ENCODE measurements at places on chromosomes 12 and 14. TPM values are rescaled to one million over a fixed set of nuclear protein-coding genes. Genes with fewer than 3 reads are reported as not detected.

DNA sequence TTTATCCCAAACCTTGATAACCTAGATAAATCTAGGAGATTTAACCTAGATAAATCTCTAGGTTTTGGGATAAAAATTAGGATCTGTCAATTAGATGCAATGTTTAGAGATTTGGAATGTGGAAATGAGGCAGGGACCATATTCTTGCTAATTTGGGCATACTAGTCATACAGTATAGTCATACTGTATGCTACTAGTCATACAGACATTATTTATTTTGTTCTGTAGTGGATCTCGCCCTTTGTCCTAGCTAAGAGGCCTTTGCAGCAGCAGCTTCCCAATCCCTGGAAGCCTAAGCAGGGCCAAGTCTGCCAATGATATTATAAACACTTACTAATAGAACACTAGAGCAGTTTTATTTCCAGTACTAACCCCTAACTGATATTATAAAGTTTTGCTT, 136.4 kb downstream of the CEP128 start:
- no peak for DNase-seq

SERPINA12 gene
- not detected for total RNA-seq

DNA sequence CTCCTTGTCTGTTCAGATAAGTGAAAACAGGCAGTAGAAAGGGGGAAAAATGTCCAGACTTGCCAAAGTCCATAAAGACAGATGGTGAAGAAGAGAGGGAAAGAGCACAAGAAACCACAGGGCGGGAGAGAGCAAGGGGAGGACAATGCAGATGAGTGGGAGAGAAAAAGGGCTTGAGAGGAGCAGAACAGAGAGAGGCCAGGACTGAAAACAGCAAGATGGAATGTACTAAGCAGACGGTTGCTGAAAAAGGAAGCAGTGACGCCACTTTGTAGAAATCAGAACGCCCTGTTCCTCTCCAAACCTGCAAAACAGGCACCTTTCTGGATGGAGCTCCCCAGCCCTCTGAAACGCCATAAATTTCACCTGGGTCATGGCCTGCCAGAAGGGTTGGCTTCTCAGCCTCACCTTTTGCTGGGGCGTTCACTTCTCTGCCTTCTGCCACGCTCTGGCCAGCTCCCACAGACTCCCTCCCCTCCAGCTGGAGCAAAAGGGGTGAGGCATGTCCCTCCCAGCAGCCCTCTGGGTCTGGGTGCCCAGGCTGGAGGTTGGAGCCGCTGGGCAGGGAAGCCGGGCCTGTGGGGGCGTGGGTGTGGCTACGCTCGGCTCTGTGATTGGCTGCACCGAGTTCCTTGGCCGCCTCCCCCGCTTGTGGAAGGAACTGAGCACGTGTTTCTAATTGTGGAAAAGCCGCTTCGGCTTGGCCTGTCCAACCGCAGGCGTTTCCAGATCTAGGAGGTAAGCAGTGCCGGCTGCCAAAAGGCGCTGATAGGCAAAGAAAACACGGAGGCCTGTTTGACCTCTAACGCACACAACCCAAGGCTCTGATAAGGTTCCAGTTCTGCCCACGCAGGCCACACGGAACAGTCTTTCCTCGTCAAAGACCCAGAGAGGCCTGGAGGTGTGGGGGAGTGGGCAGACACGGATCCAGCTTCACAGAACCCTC, 29.3 kb downstream of the SLC7A8 start:
- DNase-seq = no peak

DNA sequence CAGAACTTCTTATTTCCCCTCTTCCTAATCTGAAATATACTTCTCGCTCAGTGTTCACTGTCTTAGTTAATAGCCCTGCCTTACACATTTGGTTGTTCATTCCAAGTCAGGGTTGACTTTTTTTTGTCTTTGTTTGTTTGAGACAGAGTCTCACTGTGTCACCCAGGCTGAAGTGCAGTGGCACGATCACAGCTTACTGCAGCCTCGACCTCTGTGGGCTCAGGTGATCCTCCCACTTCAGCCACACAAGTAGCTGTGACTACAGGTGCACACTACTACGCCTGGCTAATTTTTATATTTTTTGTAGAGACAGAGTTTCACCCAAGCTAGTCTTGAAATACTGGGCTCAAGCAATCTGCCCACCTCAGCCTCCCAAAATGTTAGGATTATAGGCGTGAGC, 42.3 kb upstream of the PRPF39 start:
- no peak for DNase-seq

LRRC43 gene
- total RNA-seq = 0.18 TPM

- DNase-seq = no peak
These were observed 229.4 kb downstream of the ZFP36L1 start for GRCh38 chr14:68563251-68564131.

GRCh38 chr14:65853407-65853955, 441.0 kb downstream of the FUT8 start:
- DNase-seq = no peak

INSM2 gene
- 0.07 TPM for total RNA-seq

DNA sequence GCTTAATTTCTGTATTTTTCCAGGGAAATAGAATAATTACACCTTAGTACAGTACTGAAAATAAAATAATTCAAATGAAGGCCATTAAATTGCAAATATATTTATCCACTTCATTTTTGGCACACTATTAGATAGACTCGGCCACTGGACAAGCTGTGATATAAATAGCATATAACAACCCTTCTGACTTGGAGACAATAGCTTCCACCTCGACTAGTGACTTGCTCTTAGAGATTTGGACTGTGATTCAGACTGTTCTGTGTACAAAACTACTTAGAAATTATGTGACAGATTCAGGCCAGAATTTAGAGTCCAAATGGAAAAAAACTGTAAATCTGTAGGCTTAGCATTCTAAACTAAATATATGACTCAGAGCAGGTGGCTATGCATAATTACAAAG, 949.9 kb downstream of the LRFN5 start:
- DNase-seq = no peak

OLR1 gene
- 0.11 TPM for total RNA-seq

GRCh38 chr12:113142886-113143332, 6.6 kb upstream of the CFAP73 start:
- DNase-seq = no peak

GRCh38 chr14:60151715-60152114, 13.5 kb downstream of the DHRS7 start:
- DNase-seq = peak; percentile 62

SLC25A47 gene
- not detected for total RNA-seq

NYNRIN gene
- 0.02 TPM for total RNA-seq

NTS gene
- total RNA-seq = not detected

TRIM9 gene
- 1.0 TPM for total RNA-seq

KLRC4 gene
- 10.7 TPM for total RNA-seq

- DNase-seq = no peak
These were observed 275.3 kb downstream of the EGLN3 start for GRCh38 chr14:33675415-33676130.

GPHN gene
- total RNA-seq = 14.8 TPM

TC2N gene
- total RNA-seq = 43.1 TPM

DNA sequence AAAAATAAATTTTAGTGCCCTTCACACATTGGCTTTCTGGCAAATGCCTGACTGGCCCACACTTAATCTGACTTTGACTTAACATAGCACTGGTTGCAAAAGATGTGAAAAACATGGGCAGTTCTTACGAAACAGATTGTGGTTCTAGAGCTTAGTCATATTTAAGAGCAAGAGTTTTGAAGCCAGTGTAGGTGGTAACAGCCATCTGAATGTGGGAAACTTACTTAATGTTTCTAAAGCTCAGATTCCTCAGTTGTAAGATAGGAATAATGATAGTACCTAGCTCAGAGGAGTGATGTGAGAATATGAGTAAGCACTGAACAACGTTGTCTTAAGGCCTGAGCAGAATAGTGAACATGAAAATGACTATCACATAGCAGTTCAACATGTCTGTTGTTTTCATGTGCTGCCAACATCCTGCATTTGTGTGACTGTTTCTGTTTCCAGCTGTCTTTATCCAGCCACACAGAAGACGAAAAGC, 262.7 kb downstream of the SYT1 start:
- DNase-seq = no peak

RAD51AP1 gene
- 29.5 TPM for total RNA-seq

KRT72 gene
- total RNA-seq = not detected

GRCh38 chr12:119255314-119255713, 76.6 kb downstream of the HSPB8 start:
- DNase-seq = no peak

DNA sequence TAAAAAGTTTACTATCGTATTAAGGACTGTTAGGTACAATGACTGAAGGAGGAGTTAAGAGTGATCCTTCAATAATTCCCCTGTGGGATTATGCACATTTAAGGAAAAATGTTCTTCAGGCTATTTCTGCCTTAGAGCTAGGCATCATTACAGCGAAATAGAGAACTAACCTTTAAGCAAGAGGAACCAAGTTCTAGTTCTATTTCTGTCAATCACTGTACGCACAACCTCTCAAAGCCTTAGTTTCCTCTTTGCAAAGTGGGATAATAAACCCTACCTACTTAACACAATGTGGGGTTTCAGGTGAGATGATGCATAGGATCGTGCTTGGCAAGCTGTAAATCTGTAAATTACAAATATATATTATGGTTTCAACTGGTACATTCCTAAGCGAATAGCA, 15.4 kb downstream of the NTF3 start:
- DNase-seq = no peak

- no peak for DNase-seq
These were observed 63.4 kb downstream of the ANO2 start for GRCh38 chr12:5881666-5882065.

RITA1 gene
- 22.5 TPM for total RNA-seq

- DNase-seq = no peak
These were observed 4.2 kb upstream of the SP7 start for GRCh38 chr12:53340398-53340797.

TAS2R9 gene
- total RNA-seq = not detected

GRCh38 chr12:91052026-91052425, 5.8 kb downstream of the KERA start:
- DNase-seq = no peak

DNA sequence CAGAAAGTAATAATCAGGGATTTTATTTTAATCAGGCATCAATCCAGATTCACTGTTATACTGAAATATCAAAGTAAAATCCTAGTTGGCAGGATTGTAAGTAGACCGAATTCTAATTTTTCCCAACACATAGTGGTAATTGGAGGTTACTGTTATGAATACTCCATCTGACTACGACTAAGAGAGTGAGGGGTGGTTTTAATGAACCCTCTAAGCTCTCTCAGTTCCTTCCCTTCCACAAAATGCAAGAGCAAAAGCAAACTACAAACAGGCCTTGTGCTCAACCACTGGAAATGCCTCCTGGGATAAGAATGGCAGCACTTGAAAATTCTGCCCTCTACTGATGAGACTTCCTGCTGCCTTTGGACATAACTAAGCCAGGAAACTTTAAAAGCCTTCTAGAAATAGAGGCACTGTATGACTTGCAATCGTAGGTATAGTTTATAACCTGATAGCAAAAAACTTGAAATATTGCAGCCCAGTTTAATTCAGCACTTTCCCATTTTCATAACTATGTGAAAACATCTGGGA, 184.8 kb downstream of the SLC16A7 start:
- DNase-seq = no peak

DNA sequence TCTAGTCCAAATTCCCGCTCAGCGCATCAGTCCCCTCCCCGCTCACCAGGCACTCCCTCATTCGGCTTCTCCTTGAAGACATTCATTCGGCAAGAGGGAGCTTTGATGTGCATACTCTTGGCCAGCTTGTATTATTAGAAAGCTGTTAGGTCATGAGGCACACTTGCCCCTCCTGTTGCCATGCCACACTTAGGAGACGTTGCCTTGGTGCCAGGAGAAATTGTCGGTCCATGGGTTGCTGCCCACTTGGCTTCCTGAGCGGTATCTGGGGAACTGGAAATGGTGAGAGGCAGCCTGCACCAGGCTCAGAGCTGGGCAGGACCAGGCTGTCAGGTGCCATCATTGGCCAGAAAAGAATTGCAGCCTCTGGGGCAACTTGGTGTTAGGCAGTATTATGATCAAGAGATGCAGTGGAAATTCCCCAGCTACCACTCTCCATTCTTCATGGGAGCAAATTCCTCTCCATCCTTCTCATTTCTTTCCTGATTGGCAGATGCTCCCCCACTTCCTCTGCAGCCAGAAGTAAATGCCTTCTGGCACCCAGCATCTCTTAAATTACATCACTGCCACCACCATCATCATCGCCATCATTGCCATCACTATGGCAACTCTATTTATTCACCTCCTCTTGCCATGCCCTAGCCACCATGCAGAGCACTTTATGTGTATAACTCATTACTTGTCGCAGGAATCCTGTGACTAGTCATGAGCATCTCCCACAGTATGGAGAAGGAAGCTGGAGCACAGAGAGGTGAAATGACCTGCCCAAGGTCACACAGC, 12.4 kb downstream of the CABP1 start:
- no peak for DNase-seq

DNA sequence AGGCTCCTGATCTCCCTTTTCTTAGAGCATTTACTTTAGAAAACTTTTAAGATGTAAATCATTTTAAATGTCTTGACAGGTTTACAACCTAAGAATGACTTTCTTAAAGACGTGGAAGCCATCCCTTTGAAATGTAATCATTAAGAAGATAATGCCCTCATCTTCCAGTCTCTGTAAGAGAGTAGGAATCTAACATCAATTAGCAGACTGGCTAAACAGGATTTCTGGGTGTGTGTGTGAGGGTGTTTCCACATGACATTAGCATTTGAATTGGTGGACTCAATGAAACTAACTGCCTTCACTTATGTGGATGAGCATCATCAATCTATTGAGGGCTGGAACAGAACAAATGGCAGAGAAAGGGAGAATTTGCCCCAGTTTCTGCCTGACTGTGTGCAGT, 329.5 kb downstream of the RPL10L start:
- no peak for DNase-seq

DNA sequence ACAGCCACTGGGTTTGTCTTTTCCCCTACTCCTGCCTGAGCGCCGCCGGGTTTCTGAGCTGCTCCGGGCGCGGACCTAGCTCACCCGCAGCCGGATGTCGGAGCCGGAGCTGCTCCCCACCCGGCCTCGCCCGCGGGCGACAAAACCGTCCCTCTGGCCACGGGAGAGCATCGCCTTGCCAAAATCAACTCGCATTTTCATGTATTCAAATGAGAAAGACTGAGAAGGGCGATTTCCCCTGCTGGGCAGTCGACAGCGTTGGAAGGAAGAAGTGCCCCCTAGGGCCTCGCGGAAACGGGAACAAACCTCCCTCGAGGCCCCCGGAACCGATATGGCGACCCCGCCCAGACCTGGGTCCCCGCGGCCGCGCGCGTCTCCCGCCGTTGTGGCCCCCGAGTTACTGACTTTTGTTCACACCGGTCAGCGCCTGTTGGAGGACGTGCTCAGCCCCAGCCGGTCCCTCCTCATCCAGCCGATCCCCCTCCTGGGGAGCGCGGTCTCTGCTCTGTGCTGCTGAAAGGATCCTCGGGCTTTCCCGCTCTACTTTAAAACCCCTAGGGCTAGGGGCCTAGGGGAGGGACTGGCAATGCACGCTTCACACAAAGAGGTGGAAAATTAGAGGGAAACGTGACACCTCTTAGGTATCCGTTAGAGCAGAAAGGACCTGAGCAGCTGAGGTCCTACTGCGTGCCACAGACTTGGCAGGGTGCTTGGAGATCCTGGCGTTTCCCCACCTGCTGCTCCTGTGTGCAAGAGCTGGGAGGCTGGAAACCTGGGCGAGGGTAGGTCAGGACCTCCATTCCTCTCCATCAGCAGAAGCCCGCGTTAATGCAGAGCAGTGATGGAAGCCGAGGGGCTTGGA, 4.3 kb downstream of the TTC6 start:
- DNase-seq = no peak

Data from CD8-positive, alpha-beta memory T cell (primary cell).